ENCODE measurements at places on chromosomes 6 and 20. TPM values are rescaled to one million over a fixed set of nuclear protein-coding genes. Genes with fewer than 3 reads are reported as not detected.

DNA sequence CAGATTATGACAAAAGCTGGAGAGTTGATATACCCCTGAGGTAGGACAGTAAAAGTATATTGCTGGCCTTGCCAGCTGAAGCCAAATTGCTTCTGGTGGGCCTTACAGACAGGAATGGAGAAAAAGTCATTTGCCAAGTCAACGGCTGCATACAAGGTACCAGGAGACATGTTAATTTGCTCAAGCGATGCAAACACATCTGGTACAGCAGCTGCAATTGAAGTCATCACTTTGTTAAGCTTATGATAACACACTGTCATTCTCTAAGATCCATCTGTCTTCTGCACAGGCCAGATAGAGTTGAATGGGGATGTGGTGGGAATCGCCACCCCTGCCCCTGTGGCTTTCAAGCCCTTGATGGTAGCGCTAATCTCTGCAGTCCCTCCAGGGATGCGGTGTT lies 40.4 kb upstream of the POPDC3 start:
- DNase-seq: no peak

- DNase-seq: peak; percentile 23
These were observed 73.8 kb upstream of the MPC1 start for GRCh38 chr6:166456395-166457156.

DNA sequence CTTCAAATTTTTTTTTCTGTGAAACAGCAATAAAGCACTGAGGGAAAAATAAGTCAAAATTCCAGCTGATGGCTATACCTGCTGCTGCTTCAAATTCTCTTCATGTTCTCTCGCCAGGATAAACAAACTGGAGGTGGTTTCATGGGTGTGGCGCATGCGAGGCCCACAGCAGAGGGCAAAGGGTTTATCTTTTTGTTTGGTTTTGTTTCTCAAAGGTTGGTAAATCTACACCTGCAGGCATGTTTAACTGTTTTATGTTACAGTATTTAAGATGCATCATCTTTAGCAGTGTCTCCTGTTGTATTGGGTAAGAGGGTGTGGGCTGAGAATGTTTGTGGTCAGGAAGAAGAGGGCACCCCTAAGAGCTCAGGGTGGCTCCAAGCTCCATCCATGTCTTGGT lies 342.2 kb downstream of the CDH26 start:
- DNase-seq: no peak

Gene PRSS16
- total RNA-seq: not detected

Gene SAMD5
- 4.0 TPM for total RNA-seq

All from LHCN-M2 (cell line).